ENCODE measurements at places on chromosomes 6 and 20. TPM values are rescaled to one million over a fixed set of nuclear protein-coding genes. Genes with fewer than 3 reads are reported as not detected.

Gene ZFAND3
- 115 TPM for total RNA-seq

Gene MICB
- 3.6 TPM for total RNA-seq

Gene NCR2
- not detected for total RNA-seq

Gene GGTLC1
- total RNA-seq, result not detected

Gene DST
- total RNA-seq, result 981 TPM

Gene TNNC2
- total RNA-seq, result 0.64 TPM

Gene TFAP2C
- 35.3 TPM for total RNA-seq

- no peak for DNase-seq
These were observed 59.4 kb upstream of the TMEM30A start for GRCh38 chr6:75344021-75344420.

DNA sequence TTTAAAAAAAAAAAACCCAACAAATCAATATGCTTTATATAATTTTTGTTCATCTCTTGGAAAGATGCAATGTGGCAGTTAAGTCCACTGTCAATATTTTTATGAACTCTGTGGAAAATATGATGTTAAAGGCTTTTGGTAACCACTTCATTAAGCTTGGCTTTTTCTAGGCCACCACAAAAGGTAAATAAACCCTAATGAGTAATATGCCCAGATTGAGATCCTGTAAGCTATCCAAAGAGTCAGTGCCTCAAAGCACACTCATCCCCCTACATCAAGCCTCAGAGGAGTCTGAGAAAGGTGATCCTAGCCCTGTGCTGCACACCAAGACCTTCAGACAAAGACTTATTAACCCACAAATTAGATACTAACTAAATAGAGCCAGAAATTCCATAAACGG lies 121.1 kb downstream of the CDC5L start:
- no peak for DNase-seq

DNA sequence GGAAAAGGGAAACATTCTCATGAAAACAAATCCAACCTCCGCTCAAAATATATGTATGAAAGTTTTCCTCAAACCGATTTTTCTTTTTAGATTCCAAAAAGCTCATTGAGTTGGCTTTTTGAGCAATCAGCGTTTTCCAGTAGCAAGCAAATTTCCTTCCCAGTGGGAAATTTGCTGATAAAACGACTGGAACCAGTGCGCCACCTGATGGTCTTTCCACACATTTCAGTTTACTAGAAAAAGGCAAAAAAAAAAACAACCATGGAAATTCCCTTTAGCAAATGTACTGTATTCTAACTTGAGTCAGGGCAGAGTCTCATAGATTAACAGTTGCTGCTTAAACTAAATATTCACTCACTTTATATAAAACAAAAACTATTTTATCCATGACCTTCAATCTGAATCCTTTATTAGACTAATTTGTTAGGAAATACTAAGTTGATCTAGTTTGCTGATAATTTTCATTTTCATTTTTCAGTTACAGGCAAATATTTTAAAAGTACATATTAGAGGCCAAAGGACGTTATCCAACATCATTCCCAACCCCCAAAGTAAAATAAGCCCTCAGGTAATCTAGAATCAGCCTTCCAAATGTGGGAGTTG lies 271.5 kb downstream of the FOXA2 start:
- DNase-seq, result peak; percentile 34

DNA sequence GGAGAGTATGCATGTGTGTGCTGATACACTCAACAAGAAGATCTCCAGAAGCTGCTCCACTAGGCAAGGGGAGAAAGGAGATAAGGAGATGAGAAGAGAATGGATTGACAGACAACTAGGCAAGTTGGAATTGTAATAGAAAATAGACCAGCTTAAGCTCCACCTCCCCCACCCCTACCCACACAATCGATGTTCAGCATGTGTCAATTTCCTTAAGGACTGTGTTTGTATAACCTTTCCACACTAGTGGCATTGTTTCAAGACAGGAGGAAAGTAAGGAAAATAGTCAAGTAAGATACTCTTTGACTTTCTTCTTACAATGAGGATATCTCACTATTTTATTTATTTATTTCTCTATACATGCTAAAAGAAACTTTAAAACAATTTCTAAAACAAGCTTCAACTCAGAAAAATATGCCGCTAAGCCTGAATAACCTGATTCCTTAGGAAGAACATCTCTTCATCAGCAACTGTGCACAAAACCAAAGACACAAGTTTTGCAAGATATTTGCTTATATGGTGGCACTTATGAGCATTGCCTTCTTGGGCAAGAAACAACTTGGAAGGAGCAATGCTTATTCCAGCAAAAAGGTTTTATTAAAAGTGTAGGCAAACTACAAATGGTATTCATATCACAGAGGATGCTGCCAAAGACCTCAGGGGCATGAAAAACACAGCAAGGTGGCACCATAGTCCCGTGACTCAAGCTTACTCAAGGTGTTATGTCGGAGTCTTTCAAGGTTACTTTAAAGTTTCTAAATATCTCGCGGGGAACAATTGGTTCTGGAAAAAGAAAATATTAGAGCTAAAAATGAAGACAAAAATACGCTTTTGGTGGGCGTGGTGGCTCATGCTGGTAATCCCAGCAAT lies 249.1 kb downstream of the COL12A1 start:
- no peak for DNase-seq

DNA sequence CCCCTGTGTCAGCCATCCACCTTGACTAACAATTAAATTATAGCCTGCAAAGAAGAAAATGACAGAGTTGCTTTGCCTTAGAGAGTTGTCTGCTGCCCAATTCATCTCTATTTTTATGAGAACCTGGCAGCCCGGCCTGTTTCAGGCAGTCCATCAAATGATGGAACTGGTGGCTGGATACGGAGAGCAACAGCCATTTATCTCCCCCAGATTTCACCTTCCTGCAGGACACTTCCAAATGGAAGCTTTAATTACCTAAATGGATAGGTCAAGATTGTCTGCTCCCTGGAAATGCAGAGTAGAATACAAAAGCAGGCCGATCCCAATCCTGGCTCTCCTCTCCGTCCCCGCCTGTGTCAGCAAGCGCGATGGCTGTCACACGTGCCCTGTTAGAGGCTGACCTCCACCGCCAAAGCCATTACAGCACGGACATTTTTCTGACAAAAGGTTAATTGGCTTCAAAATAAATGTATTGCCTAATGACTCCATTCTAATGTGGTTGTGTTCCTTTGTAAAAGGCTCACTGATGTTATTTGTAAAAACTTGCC lies 86.7 kb downstream of the PACRG start:
- no peak for DNase-seq

GRCh38 chr6:49030251-49031020 lies 432.6 kb downstream of the MMUT start:
- DNase-seq, result no peak

GRCh38 chr20:62412194-62413024 lies 5.3 kb upstream of the CABLES2 start:
- no peak for DNase-seq

- no peak for DNase-seq
These were observed 171.4 kb upstream of the QKI start for GRCh38 chr6:163243083-163243482.

DNA sequence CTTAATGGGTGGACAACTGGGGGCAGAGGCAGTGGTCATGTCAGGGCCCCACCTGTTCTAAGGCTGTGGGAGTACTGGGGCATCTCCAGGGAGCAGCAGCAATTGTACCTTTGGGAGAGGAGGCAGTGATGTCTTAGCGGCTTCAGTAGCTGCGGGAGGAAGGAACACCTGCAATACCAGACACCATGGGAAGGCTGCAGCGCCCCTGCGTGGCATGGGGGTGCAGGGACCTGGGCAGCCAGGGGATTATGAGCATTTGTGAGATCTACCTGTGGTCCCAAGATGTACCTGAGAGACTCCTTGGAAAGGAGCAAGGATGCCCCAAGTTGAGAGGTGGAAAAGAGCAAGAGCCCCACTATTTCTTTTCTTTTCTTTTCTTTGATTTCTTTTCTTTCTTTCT lies 112.1 kb upstream of the GPR6 start:
- DNase-seq, result no peak
